ENCODE measurements at places on chromosomes 2 and 18. TPM values are rescaled to one million over a fixed set of nuclear protein-coding genes. Genes with fewer than 3 reads are reported as not detected.

DNA sequence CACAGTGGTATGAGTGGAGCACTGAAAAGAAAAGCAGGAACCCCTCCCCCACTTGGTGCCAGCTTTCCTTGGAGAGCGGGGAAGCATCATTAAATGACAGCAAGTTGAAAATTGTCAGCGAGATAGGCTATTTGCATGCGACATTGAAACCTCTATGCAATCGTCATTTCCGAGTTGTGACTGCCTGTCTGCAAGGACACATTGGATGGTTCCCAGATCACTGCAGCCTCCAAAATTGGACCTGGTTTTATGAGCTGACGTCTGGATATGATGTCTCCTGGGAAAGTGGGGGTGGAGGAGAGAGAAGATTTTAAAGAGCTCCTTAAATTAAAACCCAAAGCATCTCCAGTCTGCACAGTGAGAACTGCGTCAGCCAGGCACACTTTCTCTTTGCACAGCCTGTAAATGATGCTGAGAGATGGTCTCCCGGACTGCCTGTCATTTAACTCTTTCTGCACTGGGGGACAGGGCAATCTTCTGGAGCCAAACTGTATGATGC lies 57.8 kb upstream of the KIF5C start:
- no peak for DNase-seq

- no peak for DNase-seq
Observed at GRCh38 chr2:10716581-10716980, 4.8 kb upstream of the ATP6V1C2 start.

GRCh38 chr2:195124391-195125079 lies 532.5 kb upstream of the SLC39A10 start:
- DNase-seq = no peak

DNA sequence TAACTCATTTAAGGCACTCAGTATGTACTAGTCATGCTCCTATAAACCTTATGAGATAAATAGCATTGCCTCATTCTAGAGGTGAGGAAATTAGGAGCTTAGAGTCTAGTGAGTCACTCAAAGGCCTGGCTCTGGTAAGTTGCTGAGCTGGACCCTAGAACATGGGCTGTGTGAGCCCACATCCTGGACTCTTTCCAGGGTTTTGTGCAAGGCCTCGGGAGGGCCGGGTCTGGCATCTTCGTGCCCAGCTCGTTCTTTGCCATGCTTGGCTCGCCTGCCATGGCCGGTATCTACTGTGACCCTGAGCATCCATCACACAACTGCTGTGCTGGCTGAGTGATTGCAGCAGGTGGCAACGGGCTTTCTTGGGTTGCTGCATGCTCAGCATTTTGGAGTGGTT lies 168.0 kb downstream of the LPIN1 start:
- no peak for DNase-seq

GRCh38 chr2:207766697-207767460 lies 2.8 kb downstream of the FZD5 start:
- no peak for DNase-seq

GRCh38 chr2:165778653-165779451 lies 15.2 kb downstream of the GALNT3 start:
- no peak for DNase-seq

- no peak for DNase-seq
Observed at GRCh38 chr2:3661149-3661660, 3.2 kb downstream of the ALLC start.

DNA sequence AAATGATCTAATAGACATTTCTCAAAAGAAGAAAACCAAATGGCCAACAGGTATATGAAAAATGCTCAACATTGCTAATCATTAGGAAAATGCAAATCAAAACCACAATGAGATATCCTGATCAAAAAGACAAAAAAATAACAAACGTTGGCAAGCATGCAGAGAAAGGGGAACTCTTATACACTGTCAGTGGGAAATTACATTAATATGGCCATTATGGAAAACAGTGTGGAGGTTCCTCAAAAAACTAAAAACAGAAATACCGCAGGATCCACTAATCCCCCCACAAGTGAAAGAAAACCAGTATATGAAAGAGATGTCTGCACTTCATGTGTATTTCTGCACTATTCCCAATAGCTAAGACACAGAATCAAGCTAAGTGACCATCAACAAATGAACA lies 57.7 kb upstream of the CTIF start:
- DNase-seq = no peak

DNA sequence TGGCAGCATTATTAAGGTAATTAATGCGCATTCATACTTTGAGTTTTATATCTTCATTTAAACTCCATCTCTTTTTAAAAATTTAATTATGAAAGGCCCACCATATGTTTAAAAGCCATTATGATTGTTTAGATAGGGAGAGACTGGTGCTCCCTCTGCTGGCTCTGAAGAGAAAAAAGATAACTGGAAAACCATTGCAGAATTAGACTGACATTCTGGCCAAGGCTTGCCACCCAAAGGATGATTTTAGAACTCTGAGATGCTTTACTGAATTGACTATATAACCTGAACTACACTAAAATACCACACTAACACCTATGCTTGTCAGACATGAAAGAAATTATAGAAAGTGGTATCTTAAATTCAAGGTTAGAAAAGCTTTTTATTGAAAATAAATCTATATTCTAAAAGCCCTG lies 127.6 kb upstream of the SPOPL start:
- DNase-seq = no peak

- DNase-seq = no peak
Observed at GRCh38 chr2:192091476-192091875, 103.3 kb downstream of the TMEFF2 start.

GRCh38 chr2:201058914-201059313 lies 12.6 kb downstream of the HYCC2 start:
- no peak for DNase-seq

- peak; percentile 46 for DNase-seq
Observed at GRCh38 chr18:26103579-26103978, 13.2 kb upstream of the SS18 start.

GRCh38 chr2:71816815-71817214 lies 330.8 kb downstream of the CYP26B1 start:
- no peak for DNase-seq

DNA sequence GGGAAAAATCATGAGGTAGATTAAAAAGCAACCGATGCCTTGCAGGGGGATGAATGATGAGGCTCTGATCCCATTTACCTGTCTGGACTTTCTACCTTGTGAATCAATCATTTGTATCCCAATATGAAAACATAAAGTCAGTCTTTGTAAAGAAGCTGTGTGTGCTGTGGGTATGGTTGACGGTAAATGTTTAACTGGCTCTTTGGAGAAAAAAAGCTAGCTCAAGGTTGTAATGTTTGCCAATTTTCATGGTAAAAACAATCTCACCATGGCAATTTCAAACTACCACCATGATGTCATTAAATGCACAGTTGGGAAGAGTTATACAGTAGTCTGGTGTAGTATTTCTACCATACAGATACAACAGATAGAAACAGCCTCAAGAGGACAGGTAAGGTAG lies 14.6 kb downstream of the TTR start:
- DNase-seq = no peak

- DNase-seq = no peak
Observed at GRCh38 chr2:122191331-122191730, 435.9 kb downstream of the TSN start.

DNA sequence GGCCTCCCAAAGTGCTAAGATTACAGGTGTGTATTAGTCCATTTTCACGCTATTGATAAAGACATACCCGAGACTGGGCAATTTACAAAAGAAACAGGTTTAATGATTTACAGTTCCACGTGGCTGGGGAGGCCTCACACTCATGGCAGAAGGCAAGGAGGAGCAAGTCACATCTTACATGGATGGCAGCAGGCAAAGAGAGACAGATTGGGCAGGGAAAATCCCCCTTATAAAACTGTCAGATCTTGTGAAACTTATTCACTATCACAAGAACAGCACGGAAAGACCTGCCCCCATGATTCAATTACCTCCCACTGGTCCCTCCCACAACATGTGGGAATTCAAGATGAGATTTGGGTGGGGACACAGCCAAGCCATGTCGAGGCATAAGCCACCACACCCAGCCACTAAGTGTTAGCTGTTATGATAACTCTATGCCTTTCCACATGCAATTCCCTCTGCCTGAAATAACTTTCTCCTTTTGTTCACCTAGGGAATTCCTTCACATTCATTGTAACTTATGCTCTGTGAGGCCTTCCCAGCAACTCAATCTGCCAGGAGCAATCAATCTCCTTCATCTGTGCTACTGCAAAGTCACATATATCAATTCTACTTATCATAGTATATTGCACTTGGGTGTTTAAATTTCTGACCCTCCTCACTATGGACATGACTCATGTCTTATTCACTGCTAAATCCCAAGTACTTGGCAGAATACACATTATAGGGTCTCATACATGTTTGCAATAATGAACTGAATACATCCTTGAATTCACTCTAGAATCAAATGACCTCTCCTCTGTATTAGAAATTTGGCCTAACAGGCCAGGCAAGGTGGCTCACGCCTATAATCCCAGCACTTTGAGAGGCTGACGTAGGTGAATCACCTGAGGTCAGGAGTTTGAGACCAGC lies 7.4 kb downstream of the MCEE start:
- DNase-seq = no peak

KCNIP3 gene
- total RNA-seq = not detected

VWA3B gene
- total RNA-seq = not detected

FSIP2 gene
- total RNA-seq = 0.13 TPM

MRO gene
- total RNA-seq = not detected

SERPINB4 gene
- total RNA-seq = not detected

CHST9 gene
- total RNA-seq = not detected

ZEB2 gene
- total RNA-seq = 4.0 TPM

FNDC4 gene
- total RNA-seq = not detected

CCDC121 gene
- total RNA-seq = 1.6 TPM

PTPRN gene
- 0.16 TPM for total RNA-seq

SH3BP4 gene
- total RNA-seq = not detected

FZD7 gene
- total RNA-seq = not detected

CCBE1 gene
- total RNA-seq = not detected

DNAH7 gene
- total RNA-seq = not detected

ALPG gene
- total RNA-seq = not detected

OBSL1 gene
- total RNA-seq = 0.45 TPM

DSC1 gene
- 0.13 TPM for total RNA-seq

SAG gene
- 0.05 TPM for total RNA-seq

HES6 gene
- 4.7 TPM for total RNA-seq

Measured in activated CD8-positive, alpha-beta T cell treated with anti-CD3 and anti-CD28 coated beads, Interleukin-2, amount 10 ng/mL, durations not matched to agents 7 days and 5 days (primary cell).